ENCODE measurements at places on chromosomes 5 and 9.

DNA sequence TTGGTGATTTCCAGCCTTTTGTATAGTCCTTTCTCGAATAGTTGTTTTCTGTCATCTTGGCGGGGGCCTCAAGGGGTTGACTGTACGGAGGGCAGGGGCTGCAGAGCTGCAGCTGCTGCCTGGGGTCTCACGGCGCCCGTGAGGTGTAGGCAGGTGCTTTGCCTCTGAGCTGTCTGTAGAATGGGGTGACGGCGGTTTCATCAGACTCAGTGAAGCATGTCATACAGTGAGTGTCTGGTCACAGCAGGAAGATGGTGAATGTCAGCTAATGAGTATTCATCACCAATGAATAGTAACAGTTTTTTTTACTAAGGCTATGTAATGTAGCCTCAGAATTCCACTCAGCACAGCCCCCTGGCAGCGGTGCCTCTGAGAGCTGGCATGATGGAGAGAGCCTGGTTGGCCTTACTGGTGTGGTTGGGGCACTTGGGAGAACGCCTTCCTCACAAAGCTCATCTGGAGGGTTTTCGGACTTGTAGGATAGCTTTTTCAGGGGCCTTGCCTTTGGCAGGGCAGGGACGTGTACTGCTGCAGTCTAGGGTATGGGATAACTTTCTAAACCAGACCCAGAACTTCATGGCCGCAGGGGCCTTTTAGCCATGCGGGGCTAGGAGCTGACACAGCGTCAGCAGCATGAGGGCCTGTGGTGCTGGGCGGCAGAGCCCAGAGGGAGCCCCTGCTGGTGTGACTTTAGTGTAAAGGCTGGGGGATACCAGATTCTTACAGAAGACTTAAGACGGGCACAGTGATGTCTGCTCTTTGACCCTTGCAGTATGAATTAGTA is 15.0 kb downstream of the TENT4A start:
- peak; percentile 68 for DNase-seq

DNA sequence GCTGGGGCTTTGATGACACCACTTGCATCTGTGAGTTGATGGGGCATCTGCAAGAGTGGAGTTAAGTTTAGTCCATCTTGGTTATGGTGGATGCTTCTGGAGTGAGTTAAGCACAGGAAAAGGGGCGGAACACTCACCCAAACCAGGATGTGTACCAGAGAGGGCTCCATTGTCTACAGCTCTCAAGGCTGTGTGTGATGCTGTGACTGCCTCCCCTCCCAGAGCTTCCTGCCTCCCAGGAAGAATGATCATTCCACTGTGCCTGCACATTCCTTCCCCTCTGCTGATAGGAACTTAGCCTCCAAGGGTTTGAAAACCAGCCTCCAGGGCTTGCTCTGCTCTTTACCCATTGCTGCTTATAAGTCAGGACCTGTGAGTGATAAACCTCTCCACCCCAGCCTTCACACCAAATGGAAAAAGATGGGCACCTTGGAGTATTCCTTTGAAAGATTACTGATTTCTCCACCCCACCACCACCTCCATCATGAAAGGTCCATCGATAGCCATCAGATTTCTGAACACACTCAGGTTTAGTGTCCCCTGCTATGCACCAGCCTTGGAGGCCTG is 160.1 kb upstream of the SPRY4 start:
- no peak for DNase-seq

- DNase-seq, result no peak
Observed at GRCh38 chr5:132050661-132051552, 9.5 kb upstream of the IL3 start.

DNA sequence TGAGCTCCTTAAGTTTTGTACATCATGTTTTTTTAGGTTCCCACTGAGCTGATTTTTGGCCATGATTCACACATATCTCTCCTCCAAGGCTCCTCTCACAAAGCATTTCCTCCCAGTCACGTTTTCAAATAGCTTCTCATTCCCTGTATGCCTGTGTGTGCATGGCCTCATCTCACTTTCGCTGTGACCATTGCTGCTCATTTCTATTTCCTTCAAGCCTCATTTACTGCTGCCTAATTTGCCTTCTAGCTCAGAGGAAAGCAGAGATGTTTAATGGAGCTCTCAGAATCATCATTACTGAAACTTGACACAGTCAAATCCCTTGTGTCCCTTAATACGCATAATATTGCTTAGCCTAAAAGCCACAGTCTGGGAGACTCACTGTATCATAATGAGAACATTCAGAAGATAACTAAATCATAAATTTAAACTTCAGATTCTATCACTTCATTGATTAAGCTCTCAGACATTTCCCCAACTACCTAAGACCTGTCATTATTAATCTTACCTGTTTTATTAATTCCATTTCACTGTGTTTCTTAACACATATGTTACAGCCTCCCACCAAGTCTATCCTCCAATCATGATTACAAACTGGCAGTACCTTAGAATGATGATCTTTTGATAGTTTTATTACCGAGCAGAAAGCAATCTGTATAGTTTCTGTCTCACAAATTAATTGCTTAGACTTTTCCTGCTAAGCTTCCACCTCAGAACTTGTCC is 278.3 kb upstream of the PTGER4 start:
- DNase-seq, result no peak
